ENCODE measurements at places on chromosomes 11 and 22.
A peak's percentile ranks its signal among the peaks of the same experiment; 100 is the strongest.

GRCh38 chr11:45934580-45935318 lies 12.3 kb downstream of the LARGE2 start:
- no peak for DNase-seq

GRCh38 chr11:71530602-71531001 lies 3.5 kb downstream of the KRTAP5-7 start:
- peak; percentile 20 for DNase-seq

- DNase-seq, result no peak
Measured at GRCh38 chr22:26162926-26163325, 6.3 kb upstream of the SEZ6L start.

GRCh38 chr11:132312161-132312560 lies 941.7 kb downstream of the NTM start:
- DNase-seq, result no peak

GRCh38 chr11:87961606-87962005 lies 213.6 kb downstream of the RAB38 start:
- DNase-seq, result no peak

DNA sequence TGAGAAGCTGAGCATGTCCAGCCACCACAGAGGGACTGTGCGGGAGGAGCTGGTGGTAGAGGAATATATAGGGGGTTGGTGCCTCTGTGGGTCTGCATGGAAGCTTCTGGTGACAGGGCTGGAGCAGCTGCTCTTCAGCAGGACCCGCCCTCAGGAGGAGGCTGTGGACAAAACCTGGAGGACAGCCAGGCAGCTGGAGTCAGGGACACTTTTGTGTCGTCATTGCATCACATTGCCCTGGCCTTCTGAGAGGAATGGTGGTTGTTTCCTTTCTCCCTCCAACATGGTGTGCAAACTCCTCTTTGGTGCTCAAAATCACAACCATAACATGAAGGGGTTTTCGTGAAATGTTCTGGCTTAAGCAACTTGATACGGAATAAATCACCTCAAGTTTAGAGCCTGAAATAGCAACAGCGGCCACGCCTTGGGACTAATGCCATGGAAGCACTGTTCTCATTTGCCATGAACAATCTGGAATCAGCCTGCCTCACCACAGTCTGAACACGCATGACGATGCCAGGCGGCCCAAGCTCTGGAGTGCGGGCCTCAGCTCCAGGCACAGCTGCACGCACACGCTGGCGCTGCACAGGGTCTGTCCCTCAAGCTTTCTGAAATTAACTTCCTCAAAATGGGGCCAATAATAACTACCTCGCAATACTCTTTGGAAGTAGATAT lies 17.1 kb upstream of the CSRP3 start:
- no peak for DNase-seq

- DNase-seq, result peak; percentile 46
Measured at GRCh38 chr11:117221775-117222517, 9.9 kb downstream of the PCSK7 start.

GRCh38 chr11:96523656-96524055 lies 133.8 kb downstream of the JRKL start:
- DNase-seq, result no peak

- DNase-seq, result no peak
Measured at GRCh38 chr11:57341250-57341808, 3.2 kb downstream of the P2RX3 start.

- DNase-seq, result no peak
Measured at GRCh38 chr11:46421257-46421880, 29.8 kb upstream of the CHRM4 start.

DNA sequence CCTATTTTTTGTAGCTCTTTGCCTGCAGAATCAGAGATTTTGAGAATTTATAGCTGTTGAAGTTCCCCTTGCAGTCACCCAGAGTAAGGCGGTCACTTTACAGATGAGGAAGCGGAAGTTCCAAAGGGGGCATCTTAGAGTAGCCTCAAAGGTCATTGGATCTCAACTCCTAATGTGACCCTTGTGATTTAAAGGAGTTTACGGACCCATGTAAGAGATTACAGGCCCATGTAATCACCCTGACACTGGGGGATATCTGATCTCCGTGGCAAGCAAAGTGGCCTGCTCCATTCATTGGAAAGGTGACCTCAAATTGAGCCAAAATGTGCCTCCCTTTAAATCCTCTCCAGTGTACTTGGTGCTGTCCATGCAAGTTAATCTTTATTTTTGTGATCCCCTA lies 15.7 kb downstream of the P2RX3 start:
- no peak for DNase-seq

DNA sequence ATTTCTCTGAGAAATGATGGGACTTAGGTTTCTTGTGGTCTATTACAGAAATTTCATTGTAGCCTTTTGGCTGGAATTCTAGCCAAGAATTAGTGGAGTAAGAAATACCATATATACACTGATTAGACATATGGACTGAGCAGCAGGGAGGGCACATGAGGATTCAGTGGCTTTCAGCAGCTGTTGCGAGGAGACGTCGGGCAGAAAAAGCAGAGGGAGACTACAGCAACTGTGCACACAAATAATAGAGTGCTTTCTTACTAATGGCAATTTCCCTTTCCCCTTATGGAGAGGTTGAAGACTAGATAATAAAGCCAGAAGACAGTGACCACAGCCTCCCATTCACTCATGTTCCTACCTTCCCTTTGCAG lies 35.4 kb upstream of the CCDC34 start:
- no peak for DNase-seq

GRCh38 chr11:76794371-76795289 lies 11.5 kb downstream of the TSKU start:
- no peak for DNase-seq

GRCh38 chr22:46776876-46777608 lies 14.6 kb downstream of the TBC1D22A start:
- no peak for DNase-seq

GRCh38 chr11:82864268-82864667 lies 36.0 kb downstream of the PRCP start:
- peak; percentile 83 for DNase-seq

DNA sequence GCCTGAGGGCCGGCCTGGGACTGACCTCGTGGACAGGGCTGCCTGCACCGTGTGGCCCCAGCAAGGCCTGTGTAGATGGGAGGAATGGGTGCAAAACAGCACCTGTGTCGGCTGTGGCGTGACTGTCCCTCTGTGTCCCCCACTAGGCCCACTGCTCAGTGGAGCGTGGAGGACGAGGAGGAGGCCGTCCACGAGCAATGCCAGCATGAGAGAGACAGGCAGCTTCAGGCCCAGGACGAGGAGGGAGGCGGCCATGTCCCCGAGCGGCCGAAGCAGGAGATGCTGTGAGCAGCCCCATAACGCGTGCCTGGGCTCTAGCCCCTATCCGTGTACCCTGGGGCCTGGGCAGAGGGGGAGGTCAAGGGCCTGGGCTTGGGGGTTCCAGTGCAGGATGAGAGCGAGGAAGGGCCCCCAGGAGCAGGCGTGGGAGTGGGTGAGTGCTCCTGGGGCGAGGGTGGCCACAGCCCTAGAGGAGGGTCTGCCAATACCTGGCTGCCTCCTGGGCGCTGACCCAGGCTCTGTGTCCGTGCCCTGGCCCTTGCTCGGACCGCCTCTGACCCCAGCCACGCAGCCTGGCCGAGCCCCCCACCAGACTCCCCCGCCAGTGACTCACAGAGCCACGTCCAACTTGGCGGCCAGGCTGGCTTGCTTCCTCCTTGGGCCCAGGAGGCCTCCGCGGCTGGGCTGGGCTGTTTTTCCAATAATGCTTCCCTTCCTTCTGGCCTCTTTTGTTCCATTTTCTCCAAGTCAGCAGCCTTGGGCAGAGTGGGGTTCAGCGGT lies 11.6 kb downstream of the PRR33 start:
- DNase-seq, result no peak

DNA sequence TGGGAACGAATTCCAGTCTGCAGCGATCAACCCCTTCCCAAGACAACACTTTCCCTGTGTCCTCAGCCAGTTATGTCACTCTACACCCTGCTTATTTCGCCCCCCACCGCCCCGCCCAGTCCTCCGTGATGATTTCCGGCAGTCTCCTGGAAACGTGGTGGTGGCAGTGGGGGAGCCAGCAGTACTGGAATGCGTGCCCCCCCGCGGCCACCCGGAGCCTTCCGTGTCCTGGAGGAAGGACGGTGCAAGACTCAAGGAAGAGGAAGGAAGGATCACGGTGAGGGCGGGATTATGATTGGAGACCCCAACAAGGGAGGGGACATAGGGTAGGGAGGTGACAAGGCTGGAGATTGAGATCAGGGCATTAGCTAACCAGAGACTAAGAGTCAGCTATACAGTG lies 4.1 kb downstream of the ROBO3 start:
- DNase-seq, result peak; percentile 47

DNA sequence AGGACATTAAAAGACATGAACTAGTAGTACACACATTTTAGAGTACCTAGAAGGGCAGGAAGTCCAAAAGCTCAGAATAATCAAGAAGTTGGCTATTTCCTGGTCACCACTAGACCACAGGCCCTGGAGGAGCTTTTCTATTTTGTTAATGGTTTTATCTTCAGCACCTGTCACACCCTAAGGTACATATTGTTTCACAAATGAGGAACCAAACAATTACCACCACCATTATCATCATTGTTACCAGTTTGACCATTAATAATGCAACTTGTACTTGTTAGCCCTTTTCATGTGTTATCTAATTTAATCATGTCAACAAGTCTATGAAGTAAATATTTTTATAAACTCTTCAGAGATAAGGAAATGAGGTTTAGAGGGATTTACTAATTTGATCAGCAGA lies 4.9 kb downstream of the MRPL48 start:
- no peak for DNase-seq

DNA sequence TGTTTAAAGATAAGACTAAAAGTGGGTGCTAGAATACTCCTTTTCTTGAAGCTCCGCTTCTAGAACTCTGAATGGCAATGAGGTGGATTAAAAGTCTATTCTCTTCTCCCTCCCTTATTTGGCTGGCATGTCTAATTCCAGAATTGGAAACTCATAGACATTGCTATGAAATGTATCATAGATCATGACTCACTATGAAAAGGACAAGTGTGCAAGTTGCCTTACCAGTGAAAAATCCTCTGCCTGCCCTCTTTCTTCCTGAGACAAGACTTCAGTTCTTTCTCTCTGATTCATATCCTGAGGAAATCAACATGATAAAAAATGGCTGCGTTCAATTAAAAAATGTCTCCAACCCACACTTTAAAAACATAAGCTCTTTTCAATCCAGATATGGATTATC lies 73.2 kb upstream of the BLID start:
- no peak for DNase-seq

DNA sequence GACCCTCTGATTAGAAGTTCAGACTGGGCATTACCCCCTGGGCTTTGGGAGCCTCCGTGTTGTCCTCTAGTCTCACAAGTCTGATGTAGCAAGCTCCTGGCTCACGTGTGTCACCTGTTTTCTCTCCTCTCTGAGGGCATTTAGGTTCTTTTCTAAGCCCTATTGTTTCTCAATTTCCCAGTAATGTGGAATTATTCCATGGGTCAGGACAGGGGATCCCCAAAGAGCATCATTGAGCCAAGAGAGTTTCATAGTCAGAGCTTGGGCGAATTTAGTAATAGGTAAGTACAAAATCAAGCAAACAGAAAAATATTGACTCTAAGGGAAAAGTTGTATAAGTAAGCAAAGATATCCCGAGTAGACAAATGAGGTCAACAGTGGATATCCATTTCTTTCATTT lies 57.3 kb downstream of the PPP6R2 start:
- no peak for DNase-seq

- peak; percentile 20 for DNase-seq
Measured at GRCh38 chr22:20847318-20847822, 11.2 kb downstream of the PI4KA start.

GRCh38 chr11:9821008-9821752 lies 157.3 kb downstream of the SWAP70 start:
- DNase-seq, result peak; percentile 48

DNA sequence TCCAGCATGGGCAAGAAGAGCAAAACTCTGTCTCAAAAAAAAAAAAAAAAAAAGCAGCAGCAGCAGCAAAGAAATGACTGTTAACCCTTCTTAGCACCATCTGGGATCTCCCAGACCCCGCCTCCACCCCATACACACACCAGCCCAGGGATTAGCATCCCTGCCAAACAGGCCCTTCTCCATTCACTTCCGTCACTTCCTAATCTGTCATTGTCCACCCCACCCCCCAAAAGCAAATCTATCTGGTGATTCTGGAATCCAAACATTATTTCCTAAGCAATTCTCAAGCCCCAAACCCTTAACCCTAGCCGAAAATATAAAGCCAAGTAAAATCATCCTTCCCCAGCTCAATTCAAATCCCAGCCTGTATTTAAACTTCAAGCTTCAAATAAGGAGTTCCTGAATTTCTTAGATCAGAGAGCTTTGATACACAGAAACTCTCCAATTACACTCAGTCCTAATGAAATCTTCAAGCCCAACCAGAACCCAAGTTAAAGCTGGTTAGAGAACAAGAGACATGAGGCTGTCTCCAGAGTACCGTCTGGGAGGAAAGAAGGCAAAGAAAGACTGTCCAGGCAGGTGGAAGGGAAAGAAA lies 6.0 kb upstream of the AHNAK start:
- DNase-seq, result peak; percentile 58

- DNase-seq, result no peak
Measured at GRCh38 chr22:40803321-40803720, 15.8 kb downstream of the SLC25A17 start.

DNA sequence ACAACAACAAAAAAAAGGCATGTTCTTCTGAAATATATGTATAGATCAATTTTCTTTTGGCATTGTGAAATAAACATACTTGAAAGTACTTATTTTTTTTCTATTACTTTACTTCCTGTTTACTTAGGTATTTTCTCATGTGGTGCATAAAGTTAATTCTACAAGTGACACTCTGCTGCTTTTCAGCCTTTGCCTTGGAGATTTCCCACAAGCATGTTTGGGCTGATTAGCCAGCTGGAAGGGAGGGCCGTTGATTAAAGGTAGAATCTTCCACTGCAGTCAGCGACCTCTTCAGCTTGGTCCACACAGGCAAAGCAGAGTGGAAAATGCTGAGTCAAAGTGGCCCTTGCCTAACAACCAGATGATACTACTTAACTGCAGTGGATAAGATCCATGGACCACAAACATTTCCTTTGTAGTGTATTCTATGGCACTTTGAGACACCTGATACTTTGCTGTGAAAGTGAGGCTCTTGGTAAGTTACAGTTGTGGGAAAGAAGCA lies 176.0 kb downstream of the ARHGAP42 start:
- DNase-seq, result no peak

- no peak for DNase-seq
Measured at GRCh38 chr11:34793666-34794065, 122.5 kb downstream of the APIP start.

GRCh38 chr22:21942407-21943343 lies 10.0 kb downstream of the PPM1F start:
- no peak for DNase-seq

DNA sequence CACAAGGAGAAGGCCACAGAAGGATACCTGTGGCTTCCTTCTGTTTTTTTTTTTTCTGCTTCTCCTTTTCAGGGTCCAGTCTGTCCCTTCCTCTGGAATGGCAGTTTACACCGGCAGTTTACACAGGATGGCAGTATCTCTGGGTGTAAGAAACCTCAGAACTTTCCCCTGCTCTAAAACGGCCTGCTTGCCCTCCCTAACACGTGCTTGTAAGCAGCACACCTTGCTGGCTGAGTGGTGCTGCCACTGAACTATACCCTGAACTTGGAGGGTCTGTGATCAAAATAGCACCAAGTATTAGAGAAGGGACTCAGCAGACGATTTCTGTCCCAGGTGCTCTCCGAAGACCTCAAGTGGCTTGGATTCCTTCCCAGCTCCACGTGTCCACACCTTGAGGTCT lies 904 bp upstream of the OPCML start:
- no peak for DNase-seq

- no peak for DNase-seq
Measured at GRCh38 chr11:70203751-70204465, 812 bp downstream of the FADD start.
